ENCODE measurements at places on chromosomes 3 and 15.

- DNase-seq, result no peak
These were observed 19.3 kb upstream of the STRIT1 start for GRCh38 chr3:155312781-155313180.

GRCh38 chr3:53555068-53555588, 60.7 kb downstream of the CACNA1D start:
- no peak for DNase-seq

DNA sequence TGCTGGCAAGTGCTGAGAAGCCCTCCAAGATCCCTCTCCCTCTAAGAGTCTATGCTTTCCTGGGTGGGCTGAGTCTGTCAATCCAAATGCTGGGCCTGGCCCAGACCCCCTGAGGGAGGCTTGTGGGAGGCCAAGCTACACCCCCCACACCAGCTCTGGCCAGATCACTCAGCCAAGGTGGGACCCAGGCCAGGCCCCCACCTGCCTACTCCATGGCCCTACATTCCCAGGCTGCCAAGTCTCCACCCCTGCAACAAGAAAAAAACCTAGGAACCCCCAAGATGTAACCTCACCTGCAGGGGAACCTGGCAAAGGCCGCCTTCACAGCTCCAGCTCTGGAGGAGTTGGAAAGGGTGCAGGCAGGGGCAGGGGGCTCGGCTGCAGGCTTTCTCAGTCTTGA, 109.1 kb downstream of the CHSY1 start:
- DNase-seq, result no peak

- no peak for DNase-seq
These were observed 333.4 kb downstream of the THSD4 start for GRCh38 chr15:71448688-71449114.

GRCh38 chr15:59812250-59812870, 123.2 kb upstream of the BNIP2 start:
- DNase-seq, result no peak

DNA sequence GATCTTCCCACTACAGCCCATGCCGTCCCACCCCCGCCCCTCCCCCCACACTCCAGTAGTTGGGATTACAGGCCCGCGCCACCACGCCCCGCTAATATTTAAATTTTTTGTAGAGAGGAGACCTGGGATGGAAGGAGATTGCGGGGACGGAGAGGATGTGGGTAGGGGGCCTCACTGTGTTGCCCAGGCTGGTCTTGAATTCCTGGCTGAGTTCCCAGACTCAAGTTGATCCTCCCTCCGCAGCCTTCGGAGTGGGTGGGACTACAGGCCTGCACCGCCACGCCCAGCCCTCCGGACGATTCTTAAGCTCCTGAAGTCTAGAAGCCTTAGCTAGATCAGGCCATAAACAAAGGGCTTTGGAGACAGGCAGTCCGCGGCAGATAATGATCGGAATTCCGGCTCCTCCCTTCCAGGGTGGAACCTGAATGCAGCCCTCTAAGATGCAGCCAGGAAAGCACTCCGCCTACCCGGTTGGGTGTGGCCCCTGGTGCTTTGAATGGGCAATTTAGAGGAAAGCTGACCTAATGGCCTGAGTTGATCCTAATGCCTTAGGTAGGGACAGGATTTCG, at the start of gene DPPA2:
Gene DPPA2, minus strand, starts transcription at position 356 of the 569 bp plus-strand sequence. CDS start 1,975 bp downstream, outside the sequence.
- DNase-seq, result no peak

DNA sequence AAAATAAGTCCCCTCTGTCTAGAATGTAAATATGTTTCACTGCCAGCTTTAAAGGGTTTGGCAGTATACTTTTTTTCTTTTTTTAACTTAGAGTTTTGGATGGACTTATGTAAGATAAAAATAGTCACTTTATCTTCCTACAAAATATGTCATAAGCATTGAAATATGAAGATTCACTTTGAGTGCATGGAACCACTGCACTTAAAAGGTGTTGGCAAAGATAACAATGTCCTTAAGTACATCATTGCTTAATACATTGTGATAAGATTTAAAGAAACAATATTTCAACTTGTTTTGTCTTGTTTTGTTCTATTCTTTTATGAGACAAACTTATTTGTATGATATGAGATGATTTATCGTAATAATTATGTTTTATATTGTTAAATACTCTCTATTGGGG, 66.3 kb upstream of the NAALADL2 start:
- no peak for DNase-seq

GRCh38 chr3:177813322-177813721, 616.0 kb upstream of the TBL1XR1 start:
- DNase-seq, result no peak

DNA sequence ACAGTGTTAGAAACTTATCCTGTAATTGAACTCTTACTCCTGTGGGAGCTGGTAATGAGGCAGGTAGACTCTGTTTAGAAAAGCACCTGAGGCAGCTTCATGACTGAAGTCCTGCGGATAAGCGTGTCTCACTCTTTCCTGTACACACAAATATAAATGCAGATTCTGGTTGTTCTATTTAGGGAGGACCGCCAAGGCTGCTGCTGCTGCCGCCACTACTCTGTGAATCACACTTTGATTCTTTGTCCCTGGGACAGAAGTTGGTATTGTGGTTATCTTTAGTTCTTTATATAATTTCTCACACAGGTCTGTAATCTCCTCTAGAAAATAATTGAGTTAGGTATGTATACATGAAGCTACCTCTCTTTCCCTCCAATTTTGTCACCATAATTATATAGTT, 3.6 kb downstream of the LSAMP start:
- no peak for DNase-seq

DNA sequence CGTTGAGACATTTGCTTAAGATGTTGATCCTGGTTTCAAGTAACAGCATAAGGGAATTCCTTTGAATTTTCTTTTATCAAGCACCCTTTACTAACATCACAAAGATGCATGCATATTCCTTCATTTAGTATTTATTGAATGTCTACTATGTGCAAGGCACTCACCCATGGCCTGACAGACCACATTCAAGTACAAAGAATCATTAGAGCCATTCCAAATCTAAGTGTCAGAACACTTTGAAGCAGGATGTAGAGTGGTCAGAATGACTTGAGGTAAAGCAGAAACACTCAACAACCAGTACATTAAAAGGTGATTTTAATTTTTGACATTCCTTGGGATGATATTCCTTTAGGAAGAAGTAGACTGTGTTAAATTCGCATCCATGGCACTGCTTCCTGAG, 6.0 kb upstream of the WDR5B start:
- DNase-seq, result no peak

DNA sequence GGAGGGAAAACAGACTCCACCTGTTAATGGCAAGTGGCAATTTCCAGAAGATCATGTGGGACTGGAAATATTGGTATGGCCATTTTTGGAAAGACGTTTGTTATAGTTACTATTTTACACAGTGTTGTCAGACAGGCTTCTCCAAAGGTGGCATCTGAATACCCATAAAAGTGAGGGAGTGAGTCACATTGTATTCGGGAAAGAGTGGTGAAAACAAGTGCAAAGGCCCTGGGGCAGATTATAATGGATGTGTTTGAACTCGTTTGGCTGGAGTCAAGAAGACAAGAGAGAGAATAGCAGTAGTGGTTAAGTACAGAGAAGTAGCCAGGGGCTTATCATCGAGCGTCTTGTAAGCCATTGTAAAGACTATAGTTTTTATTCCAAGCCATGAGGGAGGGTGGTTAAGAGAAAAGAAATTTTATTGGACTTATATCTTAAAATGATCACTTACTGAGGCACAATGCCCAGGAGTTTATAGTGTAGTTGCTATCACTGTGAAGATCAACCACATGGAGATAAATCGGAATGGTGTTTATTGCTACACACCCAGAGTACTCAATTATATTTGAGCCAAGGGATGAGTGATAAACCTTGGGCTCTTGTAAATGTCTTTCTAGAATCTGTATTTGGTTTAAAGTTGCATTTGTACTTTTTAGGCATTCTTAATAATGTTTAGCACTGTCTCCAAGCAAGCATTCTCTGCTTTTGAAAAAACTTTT, 212.8 kb upstream of the KBTBD8 start:
- no peak for DNase-seq
